Activated CD8-positive, alpha-beta memory T cell treated with anti-CD3 and anti-CD28 coated beads for 1 hour (primary cell): ENCODE measurements at places on chromosomes 11 and 22.

DNA sequence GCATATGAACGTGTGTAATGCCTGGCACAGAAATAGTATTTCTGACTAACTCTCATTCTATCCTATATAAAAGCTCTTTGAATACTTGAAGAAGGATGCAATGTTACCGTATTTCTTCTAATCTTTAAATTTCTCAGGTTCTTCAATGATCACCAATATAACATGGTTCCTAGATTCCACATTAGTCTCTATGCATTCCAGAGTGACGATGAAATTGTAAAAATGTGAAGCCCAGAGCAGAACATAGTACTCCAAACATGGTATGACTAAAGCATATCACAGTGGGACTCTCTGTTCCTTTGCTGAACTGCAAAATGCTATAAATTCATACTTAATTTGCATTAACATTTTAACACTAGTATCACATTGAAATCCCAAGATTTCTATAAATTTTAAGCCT is 877.6 kb upstream of the CHORDC1 start:
- no peak for DNase-seq

GRCh38 chr11:6599449-6599848 is 4.0 kb downstream of the RRP8 start:
- no peak for DNase-seq

- no peak for DNase-seq
These were observed 1518.2 kb upstream of the TENM4 start for GRCh38 chr11:80958987-80959386.

GRCh38 chr11:128806506-128807261 is 60.4 kb downstream of the KCNJ1 start:
- no peak for DNase-seq

DNA sequence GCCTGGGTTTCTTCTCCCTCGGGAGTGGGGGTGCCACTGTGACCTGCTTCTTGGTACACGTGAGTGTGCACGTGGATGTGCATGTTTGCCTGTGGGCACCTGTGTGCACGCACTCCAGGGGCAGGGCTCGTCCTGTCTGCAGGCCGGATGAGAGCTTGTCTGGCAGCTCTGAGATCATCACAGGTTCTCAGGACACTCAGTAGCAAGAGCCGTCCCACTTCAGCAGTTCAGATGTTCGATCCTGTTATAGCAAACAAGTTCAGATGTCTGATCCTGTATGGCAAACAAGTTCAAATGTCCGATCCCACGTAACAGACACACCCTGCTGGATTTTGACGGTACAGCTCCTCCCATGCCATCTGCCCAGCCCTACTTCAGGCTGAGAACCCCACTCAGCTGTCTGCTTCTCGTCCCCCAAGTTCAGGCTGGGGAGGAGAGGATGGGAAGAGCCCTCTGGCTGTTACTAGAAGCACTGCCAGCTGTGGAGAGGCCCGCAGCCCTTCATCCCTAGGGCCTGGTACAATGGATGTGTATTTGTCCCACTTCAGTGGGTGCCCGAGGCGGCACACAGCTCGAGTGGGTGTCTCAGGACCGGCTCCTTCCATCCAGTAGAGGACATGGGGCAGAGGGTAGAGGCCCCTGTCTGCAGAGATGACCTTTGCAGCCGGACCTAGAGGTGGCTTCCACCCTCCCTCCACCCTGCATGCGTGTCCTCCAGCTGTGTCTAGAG is 1126.9 kb downstream of the BRD1 start:
- DNase-seq: no peak

DNA sequence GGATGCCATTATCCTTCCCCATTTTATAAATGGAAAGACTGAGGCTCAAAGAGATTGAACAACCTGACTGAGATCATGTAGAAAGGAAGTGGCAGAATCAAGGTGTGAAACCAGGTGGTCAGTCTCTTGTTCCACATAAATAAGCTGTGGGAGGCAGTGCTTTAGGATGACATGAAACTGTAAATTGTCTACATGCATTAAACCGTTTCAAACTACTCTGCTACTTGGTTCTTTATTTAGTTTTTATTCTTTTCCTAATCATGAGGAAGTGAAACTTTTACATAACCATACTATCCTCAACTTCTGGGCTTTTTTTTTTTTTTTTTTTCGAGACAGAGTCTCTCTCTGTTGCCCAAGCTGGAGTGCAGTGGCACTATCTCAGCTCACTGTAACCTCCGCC is 34.9 kb downstream of the CADM1 start:
- no peak for DNase-seq

DNA sequence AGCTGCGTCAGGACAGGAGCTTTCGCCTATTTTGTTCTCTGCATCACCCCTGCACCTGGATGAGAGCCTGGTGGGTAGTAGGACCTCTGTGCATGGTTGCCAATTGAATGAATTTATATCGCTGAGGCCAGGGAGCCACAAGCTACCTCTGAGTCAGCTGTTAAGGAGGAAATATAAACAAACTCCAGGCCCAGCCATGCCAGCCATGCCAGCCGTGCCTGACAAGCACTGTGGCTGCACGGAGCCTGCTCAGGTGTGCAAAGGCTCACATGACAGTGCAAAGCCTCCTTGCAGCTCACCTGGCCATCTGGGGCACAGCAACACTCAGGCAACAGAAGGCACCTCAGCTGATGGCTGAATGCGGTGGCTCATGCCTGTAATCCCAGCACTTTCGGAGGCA is 33.7 kb upstream of the LINC01488 start:
- DNase-seq: no peak

DNA sequence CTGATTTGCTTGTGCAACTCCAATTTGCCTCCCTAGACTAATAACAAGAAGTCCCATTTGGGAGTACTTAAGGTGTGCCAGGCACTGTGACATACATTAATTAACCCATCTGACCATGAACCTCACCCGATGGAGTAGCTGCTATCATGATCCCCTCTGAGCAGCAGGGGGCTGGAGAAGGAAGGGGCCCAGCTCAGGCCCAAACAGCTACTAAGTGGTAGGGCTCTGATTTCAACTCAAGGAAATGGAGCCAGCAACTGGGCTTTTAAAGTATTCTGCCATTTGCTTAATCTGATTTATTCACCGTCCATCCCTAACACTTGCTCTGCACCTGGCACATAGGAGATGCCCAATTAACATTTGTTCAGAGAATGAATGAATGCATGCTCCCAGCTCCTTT is 1.2 kb downstream of the CRYBB1 start:
- DNase-seq: no peak

DNA sequence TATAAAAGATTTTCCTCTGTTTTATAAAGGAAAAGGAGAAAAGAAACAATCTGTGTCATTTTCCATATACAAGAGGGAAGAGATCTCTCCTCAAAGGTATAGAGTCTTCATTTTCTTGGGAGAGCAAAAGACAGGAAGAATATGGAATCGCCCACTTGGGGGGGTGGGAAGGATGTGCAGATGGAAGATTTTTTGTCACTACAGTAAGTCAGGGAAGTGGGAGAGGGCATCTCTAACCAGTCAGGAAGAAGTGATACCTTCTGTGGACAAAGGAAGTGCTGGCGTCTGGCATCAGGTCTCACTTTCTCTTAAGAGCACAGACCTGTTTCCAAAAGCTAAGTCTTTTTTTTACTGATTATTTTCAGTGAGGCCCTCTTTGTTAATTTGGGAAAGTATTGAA is 1.4 kb downstream of the PRR14L start:
- no peak for DNase-seq

- DNase-seq: no peak
These were observed 91.4 kb upstream of the TOP3B start for GRCh38 chr22:22073769-22074561.

GRCh38 chr22:25488244-25489020 is 76.0 kb upstream of the GRK3 start:
- no peak for DNase-seq

- DNase-seq: no peak
These were observed 74.4 kb upstream of the FGF3 start for GRCh38 chr11:69893631-69894030.

GRCh38 chr11:19845626-19846025 is 133.0 kb downstream of the NAV2 start:
- no peak for DNase-seq

- DNase-seq: no peak
These were observed 44.9 kb downstream of the GRAMD1B start for GRCh38 chr11:123474994-123475393.

GRCh38 chr11:120208777-120209176 is 2.1 kb upstream of the OAF start:
- DNase-seq: no peak

DNA sequence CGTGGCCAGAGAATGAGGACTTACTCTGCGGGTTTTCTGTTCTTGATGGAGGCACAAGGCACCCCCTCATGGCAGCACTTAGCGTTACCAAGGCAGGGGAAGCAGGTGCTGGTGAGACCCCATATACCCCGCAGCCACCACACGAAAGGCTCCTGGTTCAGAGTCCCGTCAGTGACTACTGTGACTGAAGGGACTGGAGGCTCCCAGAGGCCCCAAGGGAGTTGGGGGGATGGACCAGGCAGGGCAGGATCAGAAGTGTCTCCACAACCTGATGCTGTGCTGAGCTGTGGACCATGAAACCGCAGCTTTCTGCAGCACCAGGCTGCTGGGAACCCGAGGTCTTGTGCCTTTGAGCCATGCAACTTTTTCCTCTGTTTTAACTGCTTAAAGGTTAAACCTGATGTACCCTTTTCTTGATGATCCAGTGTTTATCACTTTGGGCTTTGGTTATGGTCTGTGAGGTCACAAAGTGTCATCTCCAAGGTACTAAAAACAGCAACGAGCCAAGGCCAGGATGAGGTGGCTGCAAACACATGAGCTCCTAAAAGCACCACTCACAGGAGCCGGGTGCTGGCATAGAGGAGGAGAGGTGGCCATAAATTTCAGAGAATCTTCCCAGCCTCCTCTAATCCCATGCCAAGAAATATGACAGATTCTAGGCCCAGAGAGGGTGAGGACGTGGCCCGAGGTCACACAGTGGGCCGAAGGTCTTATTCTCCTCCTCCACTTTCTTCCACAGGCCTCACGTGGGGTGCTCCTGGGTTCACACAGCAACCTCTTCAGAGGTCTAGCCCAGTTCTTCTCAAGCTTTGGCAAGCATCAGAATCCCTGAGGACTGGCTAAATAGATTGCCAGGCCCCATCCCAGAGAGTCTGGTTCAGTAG is 4.2 kb upstream of the LRRC32 start:
- no peak for DNase-seq

DNA sequence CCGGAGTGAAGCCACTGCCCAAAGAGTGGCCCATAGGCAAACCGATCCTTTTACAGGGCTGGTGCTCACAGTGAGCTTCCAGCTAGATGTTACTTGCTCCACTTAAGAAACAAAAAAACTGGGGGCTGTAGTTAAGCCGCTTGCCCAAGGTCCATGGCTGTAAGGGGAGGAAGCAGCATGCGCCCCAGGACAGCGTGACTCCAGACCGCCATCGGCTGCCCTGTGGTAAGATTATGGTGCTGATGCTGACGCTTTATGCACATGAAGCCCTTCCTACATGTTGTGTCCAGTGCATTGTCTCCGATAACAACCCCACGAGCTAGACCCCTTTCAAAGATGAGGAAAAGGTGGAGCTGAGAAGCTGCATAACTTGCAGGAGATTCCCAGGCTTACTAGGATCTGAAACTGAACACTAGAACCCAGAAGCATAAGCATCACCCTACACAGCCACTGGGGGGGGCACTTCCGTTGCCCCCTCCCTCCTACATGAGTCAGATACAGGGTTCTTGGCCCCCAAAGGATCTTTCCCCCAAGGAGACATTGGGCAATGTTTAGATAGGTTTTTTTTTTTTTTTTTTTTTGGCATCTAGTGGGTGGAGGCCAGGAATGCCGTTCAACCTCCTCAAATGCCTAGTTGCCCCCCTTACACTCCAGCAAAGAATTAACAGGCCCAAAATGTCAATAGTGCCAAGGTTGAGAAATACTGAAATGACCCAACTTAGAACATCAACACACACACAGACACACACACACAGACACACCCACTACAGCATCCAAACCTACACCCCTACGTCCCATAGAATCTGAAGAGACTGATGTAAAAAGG is 53.9 kb downstream of the MN1 start:
- no peak for DNase-seq

DNA sequence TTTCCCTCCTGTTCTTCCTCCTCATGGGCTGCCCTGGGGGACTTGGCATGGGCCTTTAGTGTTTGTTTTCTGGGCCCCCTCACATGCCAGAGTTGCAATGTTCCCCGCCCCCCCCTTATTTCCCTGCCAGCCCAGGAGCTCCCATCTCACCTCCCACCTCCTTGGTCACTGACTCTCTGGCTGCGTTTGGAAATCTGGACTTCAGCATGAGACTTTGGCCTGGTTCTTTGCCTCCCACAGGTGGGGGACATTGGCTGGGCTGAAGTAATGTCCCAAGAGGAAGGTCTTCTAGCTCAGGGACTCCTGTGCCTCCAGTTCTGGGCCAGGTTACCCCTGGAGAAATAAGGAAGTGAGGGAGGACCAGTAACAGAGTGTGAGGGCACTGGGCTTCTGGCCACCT is 7.0 kb downstream of the MTFP1 start:
- DNase-seq: no peak

- no peak for DNase-seq
These were observed 16.4 kb downstream of the DAGLA start for GRCh38 chr11:61696602-61697001.

- DNase-seq: no peak
These were observed 1.6 kb upstream of the IFITM1 start for GRCh38 chr11:312092-312816.

- DNase-seq: no peak
These were observed 77.2 kb downstream of the PRR5L start for GRCh38 chr11:36373016-36374010.

GRCh38 chr11:65861165-65861505 is 902 bp downstream of the MUS81 start:
- DNase-seq: no peak

GRCh38 chr11:127369356-127369755 is 368.8 kb upstream of the KIRREL3 start:
- no peak for DNase-seq

- DNase-seq: peak; percentile 16
These were observed 94.2 kb upstream of the TBCEL start for GRCh38 chr11:120929664-120930154.

- no peak for DNase-seq
These were observed 448.3 kb upstream of the DDI1 start for GRCh38 chr11:103587901-103588788.

DNA sequence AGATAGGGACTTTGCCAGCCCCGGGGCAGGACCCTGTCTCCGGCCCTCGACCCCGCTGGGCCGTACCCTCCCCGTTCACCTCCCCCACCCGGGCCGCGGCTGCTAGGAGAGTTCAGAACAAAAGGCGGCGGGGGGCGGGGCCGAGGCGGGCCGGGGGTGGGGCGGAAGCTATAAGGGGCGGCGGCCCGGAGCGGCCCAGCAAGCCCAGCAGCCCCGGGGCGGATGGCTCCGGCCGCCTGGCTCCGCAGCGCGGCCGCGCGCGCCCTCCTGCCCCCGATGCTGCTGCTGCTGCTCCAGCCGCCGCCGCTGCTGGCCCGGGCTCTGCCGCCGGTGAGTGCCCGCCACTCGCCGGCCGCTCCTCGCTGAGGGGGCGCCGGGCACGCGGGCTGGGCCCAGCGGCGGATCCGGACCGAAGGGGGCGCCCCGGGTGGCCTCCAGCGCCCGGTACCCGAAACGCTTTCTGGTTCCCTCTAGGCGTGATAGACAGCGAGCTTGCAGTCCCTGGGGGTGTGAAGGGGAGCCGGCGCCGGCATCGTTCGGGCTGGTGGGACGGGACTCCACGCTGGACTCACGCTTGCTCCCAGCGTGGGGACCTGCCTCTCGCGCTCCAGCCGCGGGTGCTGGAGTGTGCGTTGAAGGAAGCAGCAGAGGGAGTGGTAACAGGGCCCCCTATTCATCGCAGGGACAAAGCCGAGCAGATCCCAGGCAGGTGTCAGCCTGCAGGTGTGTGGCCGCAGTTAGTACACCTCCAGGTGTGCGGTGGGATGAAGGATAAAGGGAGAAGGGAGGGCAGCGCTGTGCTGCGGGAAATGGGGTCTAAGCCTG is at the start of gene MMP11:
Gene MMP11, plus strand, starts transcription at position 201 of the 825 bp plus-strand sequence. Its CDS starts 22 bp downstream, at position 223.
- DNase-seq: no peak
